Endothelial cell (in vitro differentiated cells): ENCODE measurements at places on chromosomes 1 and 21.
A peak's percentile ranks its signal among the peaks of the same experiment; 100 is the strongest.

- no peak for DNase-seq
Observed at GRCh38 chr1:22447621-22448111, 4.0 kb upstream of the ZBTB40 start.

DNA sequence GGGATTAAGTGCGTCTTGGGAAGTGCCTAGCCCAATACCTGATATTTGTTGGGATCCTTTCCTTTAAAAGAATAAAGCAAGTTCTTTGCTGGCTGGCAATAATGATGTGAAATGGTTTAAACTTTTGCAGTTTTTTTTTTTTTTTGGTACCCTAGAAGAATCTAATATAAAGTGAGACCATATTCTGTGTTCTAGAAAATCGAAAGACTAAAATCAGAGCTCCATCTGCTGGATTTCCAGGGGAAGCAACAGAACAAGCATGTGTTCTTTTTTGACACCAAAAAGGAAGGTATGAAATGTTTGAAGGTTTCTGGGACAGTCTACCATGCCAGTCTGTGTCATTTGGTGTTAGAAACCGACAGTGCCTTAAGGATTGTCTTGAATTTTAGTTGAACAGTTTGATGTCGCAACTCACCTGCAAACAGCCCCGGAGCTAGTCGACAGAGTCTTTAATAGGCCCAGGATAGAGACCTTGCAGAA lies 6.4 kb downstream of the UTP11 start:
- DNase-seq, result no peak

DNA sequence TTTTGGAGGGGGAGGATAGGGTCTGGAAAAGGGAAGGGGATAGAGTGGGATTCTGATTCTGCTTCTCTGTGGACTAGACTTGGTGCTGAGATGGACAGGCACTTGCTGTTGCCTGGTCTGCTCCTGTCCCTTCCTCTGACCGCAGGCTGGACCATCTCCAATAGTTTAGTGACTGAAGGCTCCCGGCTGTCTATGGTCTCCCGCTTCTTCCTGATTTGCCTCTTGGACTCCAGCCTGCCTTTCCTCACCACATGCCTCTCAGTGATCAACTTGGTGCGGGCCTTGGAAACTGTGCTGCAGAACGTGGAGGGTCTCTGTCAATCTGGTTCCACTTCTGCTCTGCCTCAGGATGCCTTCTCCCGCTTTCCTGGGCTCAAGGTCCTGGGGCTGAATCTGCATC lies 6.3 kb upstream of the ZSCAN20 start:
- DNase-seq, result no peak

- DNase-seq, result peak; percentile 31
Observed at GRCh38 chr1:240091614-240092300, at the start of gene FMN2. FMN2 (plus strand) TSS chr1:240091883; CDS start chr1:240092110, 227 bp downstream.

DNA sequence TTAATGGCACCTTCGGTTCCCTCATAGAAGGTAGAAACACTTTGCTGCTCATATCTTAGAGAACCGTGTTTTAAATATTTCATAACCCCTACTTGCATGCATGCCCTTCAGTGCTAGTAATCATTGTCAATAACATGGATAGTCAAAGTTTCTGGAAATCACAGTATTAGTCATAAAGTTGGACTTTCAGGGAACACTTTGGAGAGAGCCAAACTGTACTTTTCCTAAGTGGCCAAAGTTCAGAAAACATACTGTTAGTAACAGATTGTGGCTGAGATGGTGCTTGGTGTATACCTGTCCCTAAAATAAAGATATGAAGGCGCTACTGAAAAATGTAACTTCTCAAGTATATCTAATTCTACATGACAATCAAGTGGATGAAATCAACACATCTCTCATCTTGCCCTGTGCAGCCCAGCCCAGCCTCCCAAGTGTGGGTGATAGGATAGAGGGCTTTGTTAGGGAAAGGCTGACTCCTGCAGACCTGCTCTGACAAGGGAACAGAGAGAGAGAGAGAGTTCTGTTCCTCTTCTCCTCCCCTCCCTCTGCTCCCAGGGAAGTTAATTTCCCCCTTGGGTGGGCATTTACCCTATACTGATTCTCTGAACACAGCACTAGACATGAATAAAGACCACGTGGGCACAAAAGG lies 14.4 kb downstream of the MYOC start:
- DNase-seq, result no peak

DNA sequence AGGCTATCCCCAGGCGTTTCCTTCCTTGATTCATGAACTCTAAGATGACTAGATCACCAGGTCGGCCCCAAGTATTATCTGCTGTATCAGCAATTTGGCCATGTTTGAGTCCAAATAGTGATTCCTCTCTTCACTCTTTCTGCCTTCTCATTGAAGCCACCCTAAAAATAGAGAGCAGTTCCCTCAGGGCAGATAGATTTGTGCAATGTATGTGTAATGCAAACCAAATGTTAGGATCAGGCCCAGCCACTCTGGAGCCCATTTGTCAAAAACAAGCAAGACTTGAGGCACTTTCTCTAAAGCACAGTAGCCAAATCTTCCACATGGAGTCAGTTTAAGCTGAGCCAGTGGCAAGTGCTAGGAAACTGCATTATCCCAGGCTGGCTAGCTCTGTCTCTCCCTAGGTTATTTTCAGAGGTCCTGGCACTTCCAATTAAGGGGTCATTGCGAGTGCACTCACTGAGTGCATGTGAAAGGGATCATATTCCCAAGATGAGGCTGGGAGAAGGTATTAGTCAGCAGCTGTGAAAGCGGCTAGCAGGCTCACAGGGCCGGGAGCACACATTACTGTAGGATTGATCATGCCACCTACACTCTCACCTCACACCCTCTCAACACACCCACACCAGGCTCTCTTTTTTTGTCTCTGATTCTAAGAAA lies 97.9 kb upstream of the RAB3GAP2 start:
- DNase-seq, result no peak

DNA sequence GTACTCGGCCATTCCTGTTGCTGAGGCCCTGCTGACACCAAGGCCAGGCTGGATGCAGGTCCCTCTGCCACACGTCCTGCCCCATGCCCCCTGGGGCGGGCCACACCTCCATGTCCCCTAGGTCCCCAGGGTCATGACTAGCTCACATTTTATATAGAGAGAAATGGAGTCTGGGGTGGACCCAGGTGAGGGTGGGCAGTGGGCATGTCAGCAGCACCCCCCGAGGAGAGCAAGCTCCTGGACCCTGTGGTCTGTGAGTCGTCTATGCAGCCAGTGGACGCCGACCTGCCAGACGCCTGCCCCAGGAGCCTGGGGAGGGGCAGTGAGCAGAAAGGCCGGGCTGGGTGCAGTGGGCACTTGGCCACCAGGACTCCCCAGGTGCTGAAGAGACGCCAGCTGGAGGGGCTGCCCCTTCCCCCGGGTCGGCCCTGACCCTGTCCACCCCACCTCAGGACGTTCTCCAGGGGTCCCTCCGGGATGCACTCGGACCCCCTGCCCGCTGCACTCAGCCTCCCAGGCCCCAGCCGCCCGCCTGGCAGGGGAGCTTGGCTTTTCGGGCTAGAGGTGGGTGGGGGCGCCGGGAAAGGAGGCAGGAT lies 15.9 kb downstream of the SAMD11 start:
- DNase-seq, result no peak

DNA sequence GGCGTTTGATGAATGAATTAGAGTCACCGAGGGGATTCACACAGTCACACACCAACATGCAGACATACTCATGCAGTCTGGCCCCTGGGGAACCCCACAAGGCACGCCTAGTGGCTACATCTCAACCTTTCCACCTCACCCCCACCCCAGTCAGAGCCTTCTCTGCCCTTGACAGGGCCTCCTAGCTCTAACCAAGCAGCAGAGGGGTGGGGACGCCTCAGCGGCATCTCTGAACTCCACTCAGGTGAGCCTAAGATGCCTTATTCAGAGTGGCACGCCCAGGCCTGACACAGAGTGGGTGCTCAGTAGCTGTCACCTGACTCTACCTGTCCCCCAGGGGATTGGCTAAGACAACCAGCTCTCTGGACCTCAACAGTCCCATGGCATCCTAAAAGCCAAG lies 3.7 kb upstream of the SDC3 start:
- no peak for DNase-seq

DNA sequence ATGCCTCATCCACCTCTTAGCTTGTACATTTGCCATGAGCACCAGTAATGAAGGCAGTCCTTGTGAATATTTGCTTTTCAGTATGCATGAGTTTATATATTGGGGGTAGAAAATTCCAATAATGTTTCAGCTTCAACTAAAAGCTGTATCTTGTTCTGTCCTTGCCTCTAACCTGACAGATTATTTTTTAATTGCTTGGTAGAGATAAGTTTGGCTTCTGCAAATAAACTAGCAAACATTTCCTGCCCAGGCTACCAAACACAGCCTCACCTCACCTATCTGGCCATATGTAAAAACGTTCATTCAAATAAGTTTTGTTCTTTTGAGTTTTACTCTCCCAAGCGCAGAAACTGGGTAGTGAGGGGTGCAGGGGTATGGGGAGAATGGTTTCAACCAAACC lies 75.6 kb upstream of the HOOK1 start:
- no peak for DNase-seq
